ENCODE measurements at places on chromosomes 1 and 21.

GRCh38 chr1:221521686-221522085 lies 220.2 kb downstream of the DUSP10 start:
- DNase-seq: no peak

DNA sequence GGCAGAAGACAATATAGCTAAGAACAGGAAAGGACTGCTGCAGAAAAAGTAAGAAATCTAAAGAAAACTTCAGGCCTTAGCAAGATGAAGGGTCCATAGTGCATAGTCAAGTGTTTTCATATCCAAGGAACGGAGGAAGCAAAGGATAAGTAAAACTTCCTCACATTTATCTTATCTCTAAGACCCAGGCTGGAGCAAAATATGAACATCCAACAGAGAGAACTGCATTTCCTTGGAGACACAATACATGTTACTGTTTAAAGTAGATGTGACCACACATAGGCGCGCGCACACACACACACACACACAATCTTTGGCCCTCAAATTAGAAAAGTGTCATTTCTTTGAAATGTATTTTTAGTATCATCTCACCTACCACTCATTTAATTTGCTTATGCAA lies 66.7 kb downstream of the TTLL7 start:
- no peak for DNase-seq

DNA sequence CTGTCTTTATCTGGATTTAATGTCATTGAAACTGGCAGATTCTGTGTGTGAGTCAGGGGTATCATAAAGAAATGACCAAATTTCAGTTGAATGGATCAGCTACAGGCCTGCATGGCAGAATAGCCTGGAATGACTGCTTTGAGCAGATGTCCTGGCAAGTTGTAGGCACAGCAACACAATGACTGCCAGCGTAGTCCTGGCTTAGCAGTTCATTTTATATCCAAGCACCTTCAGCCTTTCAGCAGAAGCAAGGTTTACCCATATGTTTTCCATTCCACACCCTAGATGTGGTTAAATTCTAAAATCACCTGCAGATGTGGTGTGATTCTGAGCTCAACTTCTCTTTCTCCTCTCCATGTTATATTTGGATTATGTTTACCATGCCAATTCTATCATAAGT lies 22.3 kb upstream of the PTGFR start:
- no peak for DNase-seq

DNA sequence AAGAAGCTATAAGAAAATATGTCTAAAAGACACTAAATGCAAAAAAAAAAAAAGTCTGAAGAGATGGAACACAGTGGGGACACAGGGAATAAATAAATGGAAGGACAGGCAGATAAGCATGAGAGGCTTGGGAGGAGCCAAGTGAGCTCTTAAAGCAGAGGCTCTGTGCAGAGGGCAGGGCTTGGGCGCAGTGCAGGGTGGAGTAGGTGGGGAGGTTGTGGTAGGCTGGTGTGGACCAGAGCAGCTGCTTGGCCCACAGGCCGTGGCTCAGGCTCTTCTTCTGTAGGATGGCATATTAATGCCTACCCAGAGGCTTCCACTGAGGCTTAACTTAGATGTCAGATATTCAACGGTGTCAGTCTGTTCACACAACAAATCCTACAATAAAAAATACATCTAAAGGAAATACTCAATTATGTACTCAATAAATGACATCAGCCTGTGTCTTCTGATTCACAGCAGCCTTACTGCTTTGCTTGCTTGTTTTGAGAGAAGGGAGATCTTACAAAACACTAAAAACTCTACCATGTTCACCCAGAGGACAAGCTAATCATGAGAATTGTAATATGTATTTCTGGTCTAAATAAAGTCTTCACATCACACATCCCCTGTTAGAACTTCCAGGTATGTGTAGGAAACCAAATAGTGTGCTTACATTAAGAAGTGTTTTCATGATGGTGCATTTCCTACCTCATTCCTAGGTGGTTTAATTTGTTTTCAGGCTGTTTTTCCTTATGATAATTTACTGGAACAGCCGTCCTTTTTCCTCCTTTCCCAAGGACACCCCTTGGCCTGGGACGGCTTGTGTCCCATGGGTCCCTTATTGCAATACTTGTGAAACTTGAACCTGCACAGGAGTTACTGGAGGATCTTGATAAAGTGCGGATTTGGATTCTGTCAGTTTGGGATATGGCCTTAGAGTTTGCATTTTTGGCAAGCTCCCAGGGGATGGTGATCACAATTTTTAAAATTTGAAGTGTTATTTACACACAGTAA lies 24.9 kb downstream of the DIP2A start:
- DNase-seq: no peak

- peak; percentile 37 for DNase-seq
These were observed 42.3 kb upstream of the FASLG start for GRCh38 chr1:172616636-172617035.

GRCh38 chr1:9909234-9910046 lies 629 bp downstream of the CTNNBIP1 start:
- DNase-seq: no peak

DNA sequence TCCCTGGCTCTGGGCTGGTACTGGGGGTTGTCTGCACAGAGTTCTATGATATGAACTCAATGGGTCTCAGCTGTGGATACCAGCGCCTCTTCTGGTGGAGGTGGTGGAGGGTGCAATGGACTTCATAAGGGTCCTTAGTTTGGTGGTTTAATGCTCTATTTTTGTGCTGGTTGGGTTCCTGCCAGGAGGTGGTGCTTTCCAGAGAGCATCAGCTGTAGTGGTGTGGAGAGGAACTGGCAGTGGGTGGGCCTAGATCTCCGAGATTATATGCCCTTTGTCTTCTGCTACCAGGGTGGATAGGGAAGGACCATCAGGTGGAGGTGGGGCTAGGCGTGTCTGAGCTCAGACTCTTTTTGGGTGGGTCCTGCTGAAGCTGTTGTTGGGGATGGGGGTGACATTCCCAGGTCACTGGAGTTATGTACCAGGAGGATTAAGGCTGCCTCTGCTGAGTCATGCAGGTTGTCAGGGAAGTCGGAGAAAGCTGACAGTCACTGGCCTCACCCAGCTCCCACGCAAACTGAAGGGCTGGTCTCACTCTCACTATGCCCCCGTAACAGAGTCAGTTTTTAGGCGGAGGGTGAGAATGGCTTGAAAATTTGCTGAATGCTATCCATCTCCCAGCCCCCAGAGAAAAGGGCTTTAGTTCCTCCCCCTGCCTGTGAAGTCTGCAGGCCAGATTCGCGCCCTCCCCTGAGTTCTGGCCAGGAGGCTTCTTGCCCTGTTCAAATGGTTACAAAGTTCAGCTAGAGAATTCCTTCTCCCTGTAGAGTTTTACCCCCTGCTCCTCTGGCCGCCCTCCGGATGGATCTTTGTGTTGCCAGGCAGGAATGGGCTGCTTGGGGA lies 902.9 kb downstream of the LTN1 start:
- DNase-seq: no peak

- DNase-seq: no peak
These were observed 13.5 kb downstream of the MAP3K21 start for GRCh38 chr1:233340966-233341516.

GRCh38 chr1:37100310-37100709 lies 66.0 kb upstream of the GRIK3 start:
- no peak for DNase-seq

DNA sequence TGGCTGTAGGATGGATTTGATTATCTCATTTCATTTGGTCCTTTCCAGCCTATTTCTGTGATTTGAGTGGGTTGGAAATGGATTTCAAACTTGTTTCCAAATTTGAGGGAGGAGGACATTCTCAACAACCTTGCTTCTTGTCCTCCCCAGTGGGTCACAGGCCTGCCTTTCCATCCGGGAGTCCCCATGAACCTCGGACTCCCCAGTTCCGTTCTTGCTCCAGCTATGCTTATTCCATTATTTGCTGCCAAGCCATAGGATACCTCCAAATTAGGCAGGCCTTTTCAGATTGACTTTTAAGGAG lies 97.8 kb downstream of the DUSP10 start:
- DNase-seq: no peak

- no peak for DNase-seq
These were observed 8.5 kb downstream of the ERRFI1 start for GRCh38 chr1:8017495-8018197.

GRCh38 chr1:212591922-212592321 lies 16.6 kb upstream of the ATF3 start:
- DNase-seq: no peak

DNA sequence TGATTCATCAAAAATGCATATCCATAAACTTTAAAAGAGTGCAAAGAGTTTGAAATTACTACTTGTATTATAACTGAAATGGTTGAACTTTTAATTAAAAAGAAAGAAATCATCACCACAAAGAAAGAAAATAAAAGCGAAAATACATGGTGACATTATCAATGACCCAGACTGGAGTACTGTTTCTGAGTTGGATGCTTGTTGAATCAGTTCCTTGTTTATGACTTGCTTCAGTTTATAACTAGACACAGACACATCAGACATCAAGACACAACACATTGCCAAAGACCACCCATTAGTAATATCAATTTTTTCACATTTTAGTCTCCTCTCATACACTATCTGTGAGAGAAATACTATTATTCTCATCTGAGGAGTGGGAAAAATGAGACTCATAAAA lies 293.0 kb downstream of the MRPL39 start:
- DNase-seq: no peak

DNA sequence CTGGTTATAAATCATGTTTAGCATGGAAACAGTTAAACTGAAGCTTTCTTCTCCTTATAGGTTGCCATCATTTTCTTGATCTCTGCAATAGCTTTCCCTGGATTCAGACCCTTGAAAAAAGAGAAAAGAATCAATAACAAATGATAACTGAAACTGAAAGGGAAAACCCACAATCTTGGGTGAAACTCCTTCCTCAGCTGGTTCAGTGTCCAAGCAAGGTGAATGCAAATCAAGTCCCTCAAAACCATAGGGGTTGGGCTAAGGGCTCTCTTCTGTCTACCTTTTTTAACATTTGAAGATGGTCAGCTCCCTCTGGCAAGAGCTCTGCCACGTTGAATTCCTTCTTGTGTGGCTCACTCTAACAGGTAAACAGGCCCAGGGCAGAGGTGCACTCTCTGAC lies 7.1 kb upstream of the ATP13A2 start:
- DNase-seq: no peak

DNA sequence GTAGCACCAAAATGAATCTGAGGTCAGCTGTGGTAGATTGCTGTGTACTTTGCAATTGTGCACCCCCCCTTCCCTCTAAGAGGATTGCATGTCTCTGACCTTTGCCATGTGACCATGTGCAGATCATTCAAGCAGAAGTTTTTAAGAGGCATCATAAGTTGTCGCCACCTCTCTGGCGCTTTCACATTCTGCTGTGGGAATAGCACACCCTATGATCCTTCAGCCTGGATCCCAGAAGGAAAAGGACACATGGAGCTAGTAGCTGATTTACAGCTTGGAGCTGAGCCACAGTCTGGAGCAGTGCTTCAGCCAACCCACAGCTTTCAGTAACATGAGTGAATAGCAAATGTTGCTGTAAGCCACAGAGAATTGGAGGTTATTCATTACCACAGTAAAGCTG lies 158.5 kb downstream of the TSEN15 start:
- peak; percentile 39 for DNase-seq

GRCh38 chr21:31408301-31409088 lies 64.4 kb upstream of the TIAM1 start:
- no peak for DNase-seq

- DNase-seq: peak; percentile 10
These were observed 21.2 kb downstream of the ARID1A start for GRCh38 chr1:26717017-26717491.

- no peak for DNase-seq
These were observed 83.5 kb downstream of the URB2 start for GRCh38 chr1:229709500-229710013.

GRCh38 chr1:165053351-165053750 lies 303.2 kb downstream of the LMX1A start:
- DNase-seq: no peak

GRCh38 chr21:38013741-38014140 lies 97.5 kb upstream of the KCNJ6 start:
- DNase-seq: no peak

GRCh38 chr21:45407629-45408247 lies 2.8 kb downstream of the COL18A1 start:
- no peak for DNase-seq

DNA sequence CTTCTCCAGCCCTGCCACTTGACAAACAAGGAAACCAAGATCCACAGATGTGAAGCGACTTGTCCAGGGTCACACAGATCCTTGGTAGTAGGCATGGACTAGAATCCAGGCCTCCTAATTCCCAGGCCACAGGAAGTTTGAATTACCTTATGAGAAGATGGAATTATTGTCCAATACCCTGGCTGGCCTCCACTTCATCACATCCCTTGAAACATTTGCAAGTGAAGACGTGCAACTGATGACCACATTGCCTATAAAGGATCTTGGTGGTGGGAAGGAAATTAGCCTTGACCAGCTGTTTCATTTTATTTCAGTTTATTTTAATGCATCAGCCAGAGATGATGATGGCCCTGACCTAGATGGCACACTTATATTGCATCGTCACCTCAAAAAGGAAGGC lies 165.8 kb upstream of the CAMK1G start:
- no peak for DNase-seq

GRCh38 chr1:153293480-153293775 lies 19.3 kb downstream of the PGLYRP3 start:
- no peak for DNase-seq

DNA sequence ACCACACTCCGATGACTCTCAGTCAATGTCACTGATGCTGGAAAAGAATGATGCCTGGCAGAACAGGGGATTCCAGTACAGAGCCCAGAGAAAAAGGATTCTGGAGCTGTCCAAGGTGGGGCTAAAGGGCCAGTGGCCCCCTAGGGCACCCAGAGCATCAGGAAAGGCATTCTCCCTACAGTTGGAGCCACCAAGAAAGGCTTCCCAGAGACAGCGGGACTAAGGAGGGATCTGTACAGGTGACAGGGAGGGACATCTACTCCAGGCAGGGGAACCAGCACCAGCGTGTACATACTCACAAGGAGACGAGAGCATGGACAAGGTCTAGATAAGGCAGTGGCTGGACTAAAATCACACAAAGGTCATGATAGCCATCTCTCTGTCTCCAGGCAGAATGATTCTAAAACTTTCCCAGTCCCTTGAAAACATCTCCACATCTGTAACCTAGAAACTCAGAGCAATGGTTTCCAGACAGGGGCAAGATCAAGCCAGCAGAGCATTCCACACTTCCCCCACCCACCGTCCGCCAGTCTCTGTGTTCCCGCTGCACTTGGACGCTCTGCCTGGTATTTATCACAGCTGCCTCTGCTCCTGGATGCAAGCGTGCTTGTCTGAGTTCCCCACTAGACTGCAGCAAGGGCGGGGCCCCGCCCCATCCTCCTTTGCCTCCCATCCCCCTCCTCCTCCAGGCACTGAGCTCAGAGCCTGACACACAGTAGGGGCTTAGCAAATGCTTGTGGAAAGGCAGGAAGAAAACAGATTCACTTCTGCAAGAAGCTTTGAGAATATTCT lies 111.6 kb upstream of the ZC3H12A start:
- DNase-seq: no peak

DNA sequence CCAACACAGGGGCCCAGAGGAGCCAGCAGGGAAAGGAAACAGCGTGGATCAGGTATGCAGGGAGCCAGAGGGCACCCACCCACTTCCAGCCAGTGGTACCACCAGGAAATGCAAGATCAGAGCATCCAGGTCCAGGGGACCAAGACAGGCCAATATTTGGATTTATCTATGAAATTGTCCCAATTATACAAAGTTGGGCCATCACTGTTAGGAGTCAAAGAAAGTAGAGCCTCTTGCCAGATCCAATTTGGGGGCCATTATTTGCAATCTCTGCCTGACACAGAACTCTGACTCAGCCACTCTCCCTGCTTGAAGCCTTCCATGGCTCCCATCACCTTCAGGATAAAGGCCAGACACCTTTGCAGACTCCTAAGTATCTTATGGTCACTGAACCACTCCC lies 21.1 kb upstream of the TAS1R2 start:
- no peak for DNase-seq
